ENCODE measurements at places on chromosomes 11 and 22. TPM values are rescaled to one million over a fixed set of nuclear protein-coding genes. Genes with fewer than 3 reads are reported as not detected.

Gene CTNND1
- total RNA-seq: 70.8 TPM

Gene FXYD2
- not detected for total RNA-seq

DNA sequence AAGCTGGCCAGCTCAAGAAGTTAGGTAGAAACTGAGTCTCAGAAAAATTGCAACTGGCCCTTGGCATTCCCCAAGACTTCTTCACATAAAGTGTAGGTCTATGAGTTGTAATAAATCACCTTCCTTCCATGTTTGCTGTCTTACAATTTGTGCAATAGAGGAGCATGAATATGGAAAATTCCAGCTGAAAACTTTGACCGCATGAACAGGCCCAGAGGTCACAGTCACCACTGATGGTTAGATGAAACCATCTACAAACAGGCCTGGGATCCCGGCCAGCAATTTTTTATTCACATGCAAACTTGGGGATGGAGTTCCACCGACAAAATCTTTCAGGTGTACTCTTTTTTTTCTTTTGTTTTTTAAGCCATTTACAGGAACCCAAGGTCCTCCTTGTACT lies 88.1 kb downstream of the SERGEF start:
- DNase-seq: no peak

Gene PTPN5
- total RNA-seq: not detected

GRCh38 chr11:114774599-114775361 lies 96.5 kb downstream of the NXPE2 start:
- DNase-seq: peak; percentile 5

DNA sequence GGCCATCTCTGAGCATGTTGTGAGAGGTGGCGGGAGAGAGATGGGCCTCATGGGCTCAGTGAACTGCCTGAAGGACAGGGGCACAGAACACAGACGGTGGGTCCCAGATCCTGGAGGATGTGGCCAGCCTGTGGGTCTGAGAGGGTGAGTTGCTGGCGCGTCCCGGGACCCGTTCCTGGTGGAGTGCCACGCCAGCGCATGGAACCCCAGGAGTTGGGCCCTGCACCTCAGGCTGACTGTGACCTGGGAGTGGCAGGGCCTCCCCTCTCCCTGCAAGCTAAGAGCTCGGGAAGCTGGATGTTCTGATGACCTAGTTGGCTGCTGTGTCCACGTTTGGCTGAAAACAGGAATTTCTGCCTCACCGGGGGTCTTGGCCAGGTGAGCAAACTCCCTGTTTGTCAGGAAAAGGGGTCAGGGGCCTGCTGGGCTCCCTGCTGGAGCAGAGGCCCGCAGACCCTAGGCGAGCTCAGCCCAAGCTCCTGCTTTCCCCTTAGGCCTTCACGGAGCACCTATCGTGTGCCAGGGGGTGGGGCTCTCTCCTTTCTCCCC lies 15.0 kb downstream of the LRRC32 start:
- DNase-seq: no peak

GRCh38 chr11:79493555-79494171 lies 52.8 kb upstream of the TENM4 start:
- DNase-seq: peak; percentile 53

GRCh38 chr11:93017821-93018690 lies 48.6 kb downstream of the MTNR1B start:
- DNase-seq: peak; percentile 67

DNA sequence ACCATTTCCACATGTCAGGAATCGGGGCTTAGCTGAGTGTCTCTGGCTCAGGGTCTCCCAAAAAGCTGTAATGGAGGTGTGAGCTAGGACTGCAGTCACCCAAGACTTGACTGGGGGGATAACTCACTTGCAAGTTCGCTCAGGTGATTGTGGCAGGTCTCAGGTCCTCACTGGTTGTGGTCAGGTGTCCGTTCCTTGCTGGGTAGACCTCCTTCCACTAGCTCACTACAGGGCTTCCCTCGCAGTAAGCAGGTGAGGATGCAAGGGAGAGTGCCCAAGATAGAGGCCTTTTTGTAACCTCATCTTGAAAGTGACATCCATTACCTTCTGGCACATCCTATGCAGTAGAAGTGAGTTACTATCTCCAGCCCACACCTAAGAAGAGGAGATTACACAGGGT lies 29.5 kb downstream of the C11orf58 start:
- DNase-seq: no peak

- DNase-seq: peak; percentile 92
These were observed at the start of gene CASTOR1 for GRCh38 chr22:30289141-30289979. Gene CASTOR1 (minus strand): TSS chr22:30289505. CDS start chr22:30289497, 8 bp downstream.

GRCh38 chr11:44733877-44734276 lies 7.1 kb downstream of the TSPAN18 start:
- no peak for DNase-seq

DNA sequence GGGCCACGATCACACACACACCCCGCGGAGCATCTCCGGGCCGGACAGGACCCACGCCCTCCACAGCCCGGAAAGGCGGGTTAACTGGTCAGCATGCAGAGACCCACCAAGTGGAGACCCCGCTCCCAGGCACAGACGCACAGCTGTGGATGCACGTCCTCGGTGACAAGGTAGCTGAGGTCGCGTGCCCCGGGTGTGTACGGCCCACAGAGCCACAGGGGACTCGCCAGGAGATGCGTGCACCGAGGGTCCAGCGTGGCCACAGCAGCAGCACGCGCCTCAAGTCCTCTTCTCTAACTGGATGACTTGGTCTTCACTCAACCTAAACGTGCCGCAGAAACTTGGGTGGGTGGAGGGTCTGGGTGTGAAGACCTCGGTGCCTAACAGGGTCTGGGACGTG lies 5.5 kb downstream of the H19 start:
- DNase-seq: no peak

Measured in A172 (cell line).